NCI-H1694 (cell line): ENCODE measurements at places on chromosomes 2 and 18.
A peak's percentile ranks its signal among the peaks of the same experiment; 100 is the strongest.

DNA sequence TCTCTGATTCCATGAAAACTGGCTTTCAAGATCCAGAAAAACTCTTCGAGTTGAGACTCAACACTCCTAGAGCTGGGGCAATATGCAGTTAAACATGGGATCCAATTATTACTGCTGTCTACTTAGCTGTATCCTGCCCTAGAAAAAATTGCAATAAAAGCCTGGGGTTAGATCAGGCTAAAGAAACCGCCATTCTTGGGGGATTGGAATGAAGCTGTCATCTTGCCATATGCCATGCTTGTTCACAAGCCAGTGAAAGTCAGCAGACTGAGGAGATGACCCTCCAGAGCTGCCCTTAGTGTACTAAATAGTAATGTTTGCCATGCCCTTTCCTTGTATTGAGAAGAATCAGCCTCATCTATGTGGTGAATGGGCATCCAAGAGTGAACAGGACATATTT is 30.9 kb upstream of the CYP26B1 start:
- no peak for DNase-seq

DNA sequence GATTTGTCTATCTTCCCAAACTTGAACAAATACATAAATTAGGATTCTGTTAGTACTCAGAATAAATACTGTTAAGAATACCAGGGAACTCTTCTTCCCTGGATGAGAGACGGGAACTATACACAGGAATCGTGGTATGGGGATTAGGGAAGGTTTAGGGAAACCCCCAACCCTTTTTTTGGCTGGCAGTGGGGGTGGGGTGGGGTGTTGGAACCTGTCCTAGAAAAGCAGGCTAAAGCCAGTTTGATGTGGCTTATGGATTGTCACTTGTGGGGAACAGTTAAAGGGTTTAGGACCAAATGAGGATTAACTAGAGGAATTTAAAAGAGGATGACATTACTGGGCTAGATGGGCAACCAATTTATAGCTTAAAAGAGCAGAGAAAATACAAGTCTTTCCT is 1.8 kb downstream of the SLC4A10 start:
- no peak for DNase-seq

DNA sequence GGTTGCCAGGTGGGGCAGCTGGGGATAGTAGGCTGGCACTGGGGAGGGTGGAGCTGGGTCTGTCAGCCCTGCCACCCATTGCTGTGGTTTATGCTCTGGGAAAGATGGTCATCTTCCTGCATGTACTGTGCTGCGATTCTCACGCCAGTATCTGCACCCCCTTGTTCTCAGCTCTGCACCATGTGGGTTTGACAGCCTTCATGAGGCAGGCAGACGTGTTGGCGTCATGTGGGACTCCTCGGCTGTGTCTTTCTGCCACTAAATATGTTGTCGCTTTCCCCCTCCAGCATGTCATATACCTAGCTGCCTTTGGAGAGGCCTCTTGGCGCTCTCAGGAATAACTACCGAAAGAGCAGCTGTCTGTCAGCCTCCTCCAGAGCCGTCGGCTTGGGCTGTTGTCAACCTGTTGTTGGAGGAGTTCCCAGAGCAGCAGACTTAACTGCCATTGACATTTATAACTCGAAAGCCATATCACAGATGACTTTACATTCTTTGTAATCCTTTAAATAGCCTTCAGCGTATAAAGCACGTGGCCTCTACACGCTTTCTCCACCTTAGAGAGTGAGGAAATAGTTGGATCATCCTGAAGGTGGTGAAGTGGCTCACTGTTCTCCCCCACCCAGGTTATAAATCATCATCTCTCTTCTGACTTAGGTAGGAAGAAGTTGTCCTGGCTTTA is 80.4 kb upstream of the MGAT5 start:
- DNase-seq, result peak; percentile 78

GRCh38 chr2:41736586-41736985 is 311.2 kb upstream of the PKDCC start:
- DNase-seq, result no peak

GRCh38 chr2:71607151-71607889 is 154.0 kb downstream of the DYSF start:
- DNase-seq, result no peak
